ENCODE measurements at places on chromosomes 7 and 10. TPM values are rescaled to one million over a fixed set of nuclear protein-coding genes. Genes with fewer than 3 reads are reported as not detected.

GRCh38 chr10:125141860-125142484, 18.4 kb downstream of the CTBP2 start:
- no peak overlapping the region for H3K27ac ChIP-seq
- H3K27me3 ChIP-seq: peaks cover 10% of the 10 kb centered on the region

DNA sequence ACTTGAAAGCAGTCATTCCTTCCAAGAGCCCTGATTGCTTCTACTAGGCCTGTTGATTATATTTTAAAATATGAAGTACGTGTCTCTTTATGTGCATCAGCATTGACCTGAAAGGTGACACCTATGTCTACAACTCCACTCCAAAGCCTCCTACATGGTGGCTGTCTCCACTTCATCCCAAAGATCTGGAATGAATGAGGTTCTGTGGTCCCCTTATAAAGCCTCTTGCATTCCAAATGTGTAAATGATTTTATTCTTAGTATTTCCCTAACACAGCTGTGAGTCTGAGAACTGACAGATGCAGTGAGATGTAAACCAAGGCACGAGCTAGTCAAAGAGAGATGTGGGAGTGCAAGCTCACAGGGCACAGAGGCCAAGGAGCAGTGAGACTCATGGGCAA, 176.0 kb upstream of the SVIL start:
- no peak overlapping the region for H3K27ac ChIP-seq
- H3K36me3 ChIP-seq: peaks cover 3% of the 10 kb centered on the region
- DNase-seq: no peak
- peaks cover 32% of the 10 kb centered on the region for H3K4me1 ChIP-seq
- no peak overlapping the region for H3K4me3 ChIP-seq

DNA sequence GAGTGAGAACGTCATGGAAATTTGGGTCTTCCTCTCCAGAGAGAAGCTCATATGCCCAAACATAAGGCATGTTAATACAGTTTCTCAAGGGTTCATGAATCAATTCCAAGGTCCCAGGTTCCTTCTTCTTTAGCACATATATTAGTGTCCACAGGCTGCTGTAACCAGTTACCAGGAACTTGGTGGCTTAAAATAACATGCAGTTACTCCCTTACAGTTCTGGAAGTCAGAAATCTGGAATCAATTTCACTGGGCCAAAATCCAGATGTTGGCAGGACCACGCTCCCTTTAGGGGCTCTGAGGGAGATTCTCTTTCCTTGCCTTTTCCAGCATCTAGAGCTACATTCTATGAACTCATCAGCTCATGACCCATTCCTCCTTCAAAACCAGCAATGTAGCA, 64.8 kb downstream of the MRC1 start:
- H3K27ac ChIP-seq: no peak overlapping the region
- no peaks in the 10 kb centered on the region for H3K4me1 ChIP-seq
- DNase-seq: no peak
- no peak overlapping the region for H3K4me3 ChIP-seq
- peaks cover 2% of the 10 kb centered on the region for H3K27me3 ChIP-seq
- no peaks in the 10 kb centered on the region for H3K36me3 ChIP-seq

GRCh38 chr7:69670701-69671100, 72.4 kb downstream of the AUTS2 start:
- no peaks in the 10 kb centered on the region for H3K4me1 ChIP-seq
- DNase-seq: no peak
- no peaks in the 10 kb centered on the region for H3K36me3 ChIP-seq
- H3K27me3 ChIP-seq: no peaks in the 10 kb centered on the region

- no peak for DNase-seq
- no peaks in the 10 kb centered on the region for H3K4me1 ChIP-seq
- H3K36me3 ChIP-seq: peaks cover 7% of the 10 kb centered on the region
- H3K4me3 ChIP-seq: no peak overlapping the region
- peaks cover 4% of the 10 kb centered on the region for H3K27me3 ChIP-seq
- H3K27ac ChIP-seq: no peak overlapping the region
Measured at GRCh38 chr7:77284005-77284404, 84.4 kb upstream of the FGL2 start.

GRCh38 chr7:99928188-99928587, 1.2 kb downstream of the GJC3 start:
- no peak for DNase-seq
- H3K4me3 ChIP-seq: no peak overlapping the region
- H3K27me3 ChIP-seq: peaks cover 22% of the 10 kb centered on the region
- no peaks in the 10 kb centered on the region for H3K36me3 ChIP-seq

DNA sequence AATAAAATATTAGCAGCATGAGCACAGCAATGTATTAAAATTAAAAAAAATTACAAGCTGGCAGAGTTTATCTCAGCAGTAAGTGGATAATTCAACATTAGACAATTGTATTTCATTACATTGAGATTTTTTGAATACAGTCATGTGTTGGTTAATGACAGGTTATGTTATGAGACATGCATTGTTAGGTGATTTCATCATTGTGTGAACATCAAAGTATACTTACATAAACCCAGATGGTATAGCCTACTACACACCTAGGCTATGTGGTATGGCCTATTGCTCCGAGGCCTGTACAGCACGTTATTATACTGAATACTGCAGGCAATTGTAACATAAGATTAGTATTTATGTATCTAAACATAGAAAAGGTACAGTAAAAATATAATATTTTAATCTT, 29.7 kb downstream of the CCDC6 start:
- H3K4me3 ChIP-seq: no peak overlapping the region
- no peaks in the 10 kb centered on the region for H3K27me3 ChIP-seq
- DNase-seq: no peak
- peaks cover 91% of the 10 kb centered on the region for H3K4me1 ChIP-seq
- peaks cover 34% of the 10 kb centered on the region for H3K36me3 ChIP-seq

The ZNF853 gene
- 0.42 TPM for total RNA-seq

DNA sequence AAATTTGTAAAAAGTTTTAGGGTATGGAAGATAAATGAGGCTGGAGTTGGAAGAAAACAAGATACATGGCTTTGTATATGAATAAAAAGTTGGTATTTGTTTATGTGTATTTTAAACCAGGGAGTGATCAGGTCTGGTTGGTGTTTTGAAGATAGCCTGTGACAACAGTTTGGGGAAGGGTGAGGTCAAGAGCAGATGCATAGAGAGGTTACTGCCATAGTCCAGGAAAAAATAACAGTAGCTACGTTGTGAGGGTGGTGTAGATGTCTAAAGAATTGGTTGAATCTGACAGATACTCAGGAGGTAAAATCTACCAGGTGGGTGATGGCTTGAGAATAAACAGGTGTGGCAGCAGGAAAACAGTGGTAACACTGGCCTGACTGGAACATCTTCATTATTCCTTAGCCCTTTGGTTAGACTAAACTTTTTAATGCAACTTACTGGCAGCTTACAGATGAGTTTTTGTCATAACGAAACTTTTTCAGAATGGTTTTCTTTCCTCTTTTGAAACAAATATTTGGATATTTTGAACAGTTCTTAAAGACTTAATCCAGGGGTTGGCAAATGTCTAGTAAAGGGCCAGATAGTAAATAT, 25.5 kb downstream of the ZNRF2 start:
- peaks cover 38% of the 10 kb centered on the region for H3K4me1 ChIP-seq
- peaks cover 1% of the 10 kb centered on the region for H3K27me3 ChIP-seq
- peaks cover 4% of the 10 kb centered on the region for H3K36me3 ChIP-seq
- H3K27ac ChIP-seq: no peak overlapping the region
- DNase-seq: no peak

DNA sequence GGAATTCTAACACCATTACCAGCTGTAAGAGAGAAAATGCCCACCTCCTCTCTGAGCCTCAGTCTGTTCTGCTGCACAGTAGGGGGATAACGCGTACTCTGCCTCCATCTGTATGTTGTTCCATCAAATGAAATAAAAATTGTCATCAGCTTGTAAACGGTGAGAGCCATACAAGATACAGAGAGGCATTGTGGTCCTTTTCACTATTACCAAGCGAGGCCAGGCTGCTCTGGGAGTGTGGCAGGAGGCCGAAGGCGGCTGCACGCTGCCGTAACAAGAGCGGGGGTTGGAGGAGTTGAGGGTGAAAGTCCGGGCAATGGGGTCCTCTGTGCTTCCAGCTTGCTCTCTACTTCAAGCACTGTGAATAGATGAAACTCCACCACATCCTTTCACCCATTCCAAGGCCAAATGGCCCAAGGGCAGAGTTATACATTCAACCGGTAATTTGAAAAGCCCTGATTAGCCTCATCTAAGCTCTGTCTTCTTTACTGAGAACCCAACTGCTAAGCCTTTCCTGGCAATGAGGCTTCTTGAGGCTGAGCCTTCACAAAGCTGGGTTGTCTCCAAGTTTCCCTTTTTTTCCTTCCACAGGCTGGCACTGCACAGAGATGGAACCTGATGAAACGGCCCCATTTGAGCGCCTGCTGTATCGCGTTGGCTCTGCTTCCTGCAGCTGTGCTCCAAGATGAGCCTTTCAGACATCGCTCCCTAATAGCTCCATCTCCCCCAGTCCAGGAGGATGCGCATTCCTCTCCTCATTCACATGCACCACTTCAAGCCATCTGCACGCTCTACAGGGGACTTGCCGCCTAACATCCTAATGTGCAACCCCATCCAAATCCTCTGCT, 47.2 kb downstream of the PYROXD2 start:
- H3K36me3 ChIP-seq: no peaks in the 10 kb centered on the region
- H3K4me3 ChIP-seq: no peak overlapping the region
- no peak for DNase-seq
- H3K27ac ChIP-seq: no peak overlapping the region

The AGR2 gene
- total RNA-seq: not detected

The POM121C gene
- total RNA-seq: 82.7 TPM

- no peak overlapping the region for H3K27ac ChIP-seq
- no peaks in the 10 kb centered on the region for H3K4me1 ChIP-seq
- H3K27me3 ChIP-seq: peaks cover 8% of the 10 kb centered on the region
- DNase-seq: no peak
- H3K36me3 ChIP-seq: no peaks in the 10 kb centered on the region
Measured at GRCh38 chr7:105600720-105601550, 19.6 kb upstream of the EFCAB10 start.

The CUBN gene
- total RNA-seq: 0.05 TPM

- no peaks in the 10 kb centered on the region for H3K4me1 ChIP-seq
- H3K27ac ChIP-seq: no peak overlapping the region
- DNase-seq: no peak
- H3K27me3 ChIP-seq: no peaks in the 10 kb centered on the region
Measured at GRCh38 chr10:92142512-92142911, 148.4 kb downstream of the CPEB3 start.

The NEUROD6 gene
- total RNA-seq: not detected

The RSPH10B2 gene
- total RNA-seq: 0.20 TPM

DNA sequence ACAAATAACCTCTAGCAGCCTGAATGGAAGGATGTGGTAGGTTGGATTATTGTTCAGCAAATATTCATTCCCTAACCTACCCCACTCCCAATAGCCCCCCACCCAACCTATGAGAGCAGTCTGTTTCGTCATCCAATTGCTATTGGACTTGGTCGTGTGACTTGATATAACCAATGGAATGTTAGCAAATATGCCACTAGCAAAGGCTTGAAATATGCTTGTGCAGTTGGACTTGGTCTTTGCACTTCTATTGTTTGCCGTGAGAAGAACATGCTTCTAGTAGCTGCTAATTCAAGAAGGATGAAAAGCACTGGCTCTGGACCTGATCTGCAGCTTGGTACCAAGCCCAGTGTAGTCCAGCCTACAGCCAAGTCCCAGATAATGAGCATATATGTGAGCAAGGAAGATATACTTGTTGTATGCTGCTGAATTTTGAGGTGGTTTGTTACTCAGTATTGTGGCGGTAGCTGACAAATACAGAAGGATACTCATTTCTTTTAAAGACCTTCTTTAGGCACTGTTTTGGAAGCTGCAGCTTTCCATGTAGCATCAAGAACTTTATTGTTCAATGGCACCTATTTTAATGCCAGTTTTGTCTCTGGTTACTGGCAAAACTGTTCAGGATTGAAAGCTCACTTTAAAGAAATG, 180.4 kb downstream of the EXOC4 start:
- H3K27me3 ChIP-seq: no peaks in the 10 kb centered on the region
- no peaks in the 10 kb centered on the region for H3K4me1 ChIP-seq
- no peak overlapping the region for H3K4me3 ChIP-seq
- H3K36me3 ChIP-seq: no peaks in the 10 kb centered on the region
- DNase-seq: no peak
- H3K27ac ChIP-seq: no peak overlapping the region
